ENCODE measurements at places on chromosomes 6 and 20. TPM values are rescaled to one million over a fixed set of nuclear protein-coding genes. Genes with fewer than 3 reads are reported as not detected.

The CALHM6 gene
- total RNA-seq = 9.2 TPM

The MACROD2 gene
- 2.9 TPM for total RNA-seq

The KCNG1 gene
- total RNA-seq = 0.34 TPM

The PRR18 gene
- total RNA-seq = not detected

The GLP1R gene
- 0.17 TPM for total RNA-seq

The PHIP gene
- total RNA-seq = 33.3 TPM

The SPDEF gene
- total RNA-seq = not detected

The LPIN3 gene
- total RNA-seq = 18.4 TPM

The C20orf141 gene
- not detected for total RNA-seq

The IMPG1 gene
- total RNA-seq = not detected

The HLA-G gene
- not detected for total RNA-seq

The OPRM1 gene
- total RNA-seq = not detected

The PXMP4 gene
- 7.0 TPM for total RNA-seq

The OSTM1 gene
- total RNA-seq = 60.5 TPM

The SLC17A3 gene
- not detected for total RNA-seq

The LY6G6D gene
- not detected for total RNA-seq

The TOMM34 gene
- total RNA-seq = 8.5 TPM

The FAM83B gene
- total RNA-seq = not detected

The CAP2 gene
- total RNA-seq = 5.4 TPM

The ELOVL4 gene
- total RNA-seq = 1.5 TPM

The TRIM15 gene
- not detected for total RNA-seq

The ADGRB3 gene
- total RNA-seq = 2.6 TPM

The PAX1 gene
- total RNA-seq = not detected

The CBFA2T2 gene
- 13.4 TPM for total RNA-seq

The PLCB1 gene
- total RNA-seq = 20.3 TPM

The SPATA25 gene
- 2.2 TPM for total RNA-seq

The RALGAPB gene
- total RNA-seq = 36.7 TPM

The PNPLA1 gene
- total RNA-seq = not detected

The RUNX2 gene
- 3.1 TPM for total RNA-seq

The PSMA7 gene
- total RNA-seq = 630 TPM

The MCHR2 gene
- total RNA-seq = not detected

The SPTLC3 gene
- 6.4 TPM for total RNA-seq

The ASIP gene
- not detected for total RNA-seq

The HRH3 gene
- total RNA-seq = not detected

The FLRT3 gene
- 0.82 TPM for total RNA-seq

The SLC17A5 gene
- total RNA-seq = 29.7 TPM

The PKHD1 gene
- total RNA-seq = under 0.01 TPM

The BPI gene
- total RNA-seq = not detected

The ME1 gene
- 35.4 TPM for total RNA-seq

The KCNK5 gene
- 1.1 TPM for total RNA-seq
